ENCODE measurements at places on chromosomes 1 and 21.

DNA sequence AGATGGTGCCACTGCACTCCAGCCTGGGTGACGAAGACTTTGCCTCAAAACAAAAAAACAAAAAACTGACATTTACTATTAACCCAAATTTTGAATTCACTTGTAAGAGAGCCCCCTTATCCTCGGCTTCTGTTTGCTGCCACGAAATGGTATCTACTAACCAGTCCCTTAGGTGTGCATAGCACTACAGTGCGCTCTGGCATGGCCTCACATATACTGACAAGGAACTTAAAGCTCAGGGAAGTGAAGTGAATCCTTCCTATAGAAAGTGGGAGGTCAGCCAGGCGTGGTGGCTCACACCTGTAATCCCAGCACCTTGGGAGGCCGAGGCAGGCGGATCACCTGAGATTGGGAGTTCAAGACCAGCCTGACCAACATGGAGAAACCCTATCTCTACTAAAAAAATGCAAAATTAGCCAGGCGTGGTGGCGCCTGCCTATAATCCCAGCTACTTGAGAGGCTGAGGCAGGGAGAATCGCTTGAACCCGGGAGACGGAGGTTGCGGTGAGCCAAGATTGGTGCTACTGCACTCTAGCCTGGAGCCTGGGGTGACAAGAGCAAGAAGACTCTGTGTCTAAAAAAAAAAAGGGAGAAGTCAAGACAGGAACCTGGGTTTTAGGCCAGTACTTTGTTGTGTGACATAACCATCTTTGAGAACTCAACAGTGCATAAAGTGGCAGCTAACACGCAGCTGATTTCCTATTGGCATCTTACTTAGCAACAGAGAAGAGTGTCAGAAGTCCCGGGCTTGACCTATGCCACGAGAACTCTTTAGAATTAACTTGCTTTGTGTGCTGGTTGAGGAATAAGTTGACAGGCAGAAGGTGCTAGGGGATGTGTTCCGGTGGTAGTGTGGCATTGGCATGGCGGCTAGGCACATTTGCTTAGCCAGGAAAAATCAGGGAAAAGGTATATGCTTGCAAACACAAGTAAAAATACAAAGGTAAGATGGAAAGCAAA, 16.8 kb downstream of the ERRFI1 start:
- no peak for DNase-seq

- no peak for DNase-seq
These were observed 20.5 kb downstream of the WLS start for GRCh38 chr1:68211761-68212380.

DNA sequence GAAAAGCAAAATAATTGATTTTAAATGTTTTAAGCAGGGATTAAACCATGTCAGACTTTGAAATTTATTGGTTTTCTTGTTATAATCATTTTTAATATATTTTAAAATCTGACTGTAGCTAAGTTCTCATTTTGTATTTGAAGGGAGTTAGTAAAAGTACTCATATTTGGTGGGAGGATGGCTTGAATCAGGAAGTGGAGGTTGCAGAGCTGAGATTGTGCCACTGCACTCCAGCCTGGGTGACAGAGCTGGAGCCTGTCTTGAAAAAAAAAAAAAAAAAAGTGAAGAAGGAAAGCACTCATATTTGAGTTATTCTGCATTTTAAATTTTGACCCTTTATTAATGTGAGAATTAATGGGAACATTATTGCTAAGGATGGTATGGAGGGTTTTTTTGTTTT, 106.0 kb downstream of the RABGAP1L start:
- no peak for DNase-seq

- no peak for DNase-seq
These were observed 32.3 kb downstream of the HHAT start for GRCh38 chr1:210360852-210361477.

- DNase-seq = no peak
These were observed 29.2 kb downstream of the EPHB2 start for GRCh38 chr1:22739648-22740385.
